ENCODE measurements at places on chromosomes 3 and 15.

DNA sequence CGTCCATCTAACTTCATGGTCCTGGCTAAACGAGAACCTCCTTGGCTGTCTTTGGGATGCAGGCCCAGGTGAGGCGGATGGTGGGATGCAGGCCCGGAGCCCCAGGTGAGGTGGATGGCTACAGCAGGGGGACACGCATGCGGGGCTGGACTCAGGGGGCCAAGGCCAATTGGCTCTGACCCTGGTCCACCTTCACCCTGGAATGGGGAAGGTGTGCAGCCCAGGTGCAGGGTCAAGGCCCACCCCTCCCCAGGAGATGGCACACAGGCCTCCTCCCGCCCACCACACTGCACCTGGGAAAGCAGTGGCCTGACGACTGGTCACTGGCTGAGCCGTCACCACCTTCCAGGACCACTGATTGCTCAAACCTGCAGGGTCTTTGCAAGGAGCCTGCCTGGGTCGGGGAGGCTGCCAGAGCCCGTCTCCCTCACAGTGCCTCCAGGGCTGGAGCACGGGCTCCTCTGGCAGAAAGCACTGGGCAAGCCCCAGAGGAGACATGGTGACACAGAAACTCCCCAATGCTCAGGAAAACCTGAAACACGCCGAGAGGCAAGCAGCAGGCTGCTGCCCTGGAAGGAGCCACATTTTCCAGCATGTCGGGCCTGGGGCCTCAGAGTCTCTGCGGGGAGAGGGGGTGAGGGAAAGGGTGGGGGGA, 159.6 kb downstream of the LRRK1 start:
- DNase-seq, result no peak

DNA sequence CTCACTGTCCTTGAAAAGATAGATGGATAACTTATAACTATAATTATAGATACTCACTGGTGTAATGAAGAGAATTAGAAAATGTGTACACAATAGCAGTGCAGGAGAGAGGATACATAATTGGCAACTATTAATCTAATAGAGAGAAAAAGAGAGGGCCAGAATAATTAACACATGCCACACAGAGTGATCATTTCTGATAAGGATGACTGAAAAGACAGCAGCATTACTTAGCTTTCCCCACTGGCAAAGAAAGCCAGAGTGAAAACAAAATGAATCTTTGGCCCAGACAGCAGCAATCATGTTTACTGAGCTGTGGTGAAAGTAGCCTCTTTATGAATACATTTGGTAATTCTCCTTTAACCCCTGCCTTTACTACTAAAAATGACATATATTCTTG, 493.3 kb upstream of the ROBO1 start:
- DNase-seq, result no peak

- DNase-seq, result no peak
Measured at GRCh38 chr3:58324391-58325390, 8.0 kb upstream of the PXK start.

GRCh38 chr3:130971208-130971607, 55.4 kb downstream of the ASTE1 start:
- DNase-seq, result no peak

DNA sequence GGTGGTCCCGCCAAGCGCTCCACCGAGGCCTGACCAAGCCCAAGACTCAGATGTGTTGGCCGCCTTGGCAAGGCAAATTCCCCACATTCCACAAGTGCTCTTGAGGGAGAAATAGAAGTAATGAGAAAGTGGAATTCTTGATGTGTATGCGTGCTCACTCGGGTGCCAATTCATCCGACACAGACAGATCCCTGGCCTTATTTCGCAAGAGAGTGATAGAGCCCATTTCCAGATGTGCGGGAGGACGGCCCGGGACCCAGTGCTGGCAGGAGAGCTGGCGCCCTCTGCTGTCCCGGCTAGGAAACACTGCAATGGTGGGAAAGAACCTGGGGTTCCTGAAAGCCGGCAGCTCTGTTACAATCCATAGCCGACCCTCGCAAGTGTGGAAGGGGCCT, 76.0 kb downstream of the HMG20A start:
- DNase-seq, result peak; percentile 95

GRCh38 chr3:17573396-17573795, 169.0 kb downstream of the TBC1D5 start:
- no peak for DNase-seq

- DNase-seq, result no peak
Measured at GRCh38 chr3:156635973-156636372, 38.4 kb upstream of the TIPARP start.

DNA sequence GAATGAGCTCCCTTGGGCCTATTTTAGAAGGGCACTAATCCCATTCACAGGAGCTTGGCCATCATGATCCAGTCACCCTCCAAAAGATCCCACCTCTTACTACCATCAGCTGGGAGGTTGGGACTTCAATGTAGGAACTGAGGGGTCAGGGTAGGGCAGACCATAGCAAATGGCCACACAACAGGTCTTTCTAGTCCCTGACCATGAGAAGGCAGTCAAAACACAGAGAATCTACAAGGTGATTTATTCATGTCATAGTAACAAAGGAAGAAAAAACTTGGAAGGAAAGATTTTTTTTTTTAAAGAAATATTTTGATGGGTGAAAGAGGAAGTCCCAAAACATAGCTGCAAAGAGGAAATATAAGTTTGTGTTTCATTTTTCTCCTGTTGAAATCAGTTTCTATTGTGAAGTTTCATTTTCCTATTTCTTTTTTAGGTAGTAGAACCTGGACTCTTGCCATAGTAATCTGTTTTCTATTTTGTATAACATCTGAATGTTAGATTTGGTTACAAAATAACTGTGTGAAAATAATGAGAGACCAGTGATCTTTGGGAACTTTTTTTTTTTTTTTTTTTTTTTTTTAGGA, 23.5 kb upstream of the TNFSF10 start:
- no peak for DNase-seq

- no peak for DNase-seq
Measured at GRCh38 chr3:150961949-150962348, 10.6 kb downstream of the CLRN1 start.

DNA sequence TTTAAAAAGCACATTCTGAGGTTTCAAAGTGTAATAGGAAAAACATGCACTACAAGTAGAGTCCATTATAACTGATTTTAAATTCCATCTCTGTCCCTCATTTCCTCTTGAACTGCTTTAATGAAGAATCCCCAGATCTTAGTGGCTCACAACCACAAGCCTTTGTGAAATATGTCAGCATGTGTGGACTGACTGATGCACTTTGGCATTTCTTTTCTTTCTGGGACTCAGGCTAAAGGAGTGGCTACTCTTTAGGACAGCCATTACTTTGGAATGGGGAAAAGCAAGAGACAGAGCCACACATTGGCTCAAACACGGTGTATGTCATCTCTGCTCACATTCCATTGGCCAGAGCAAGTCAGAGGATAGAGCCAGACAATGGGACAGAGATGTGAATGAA, 139.6 kb downstream of the GRM7 start:
- no peak for DNase-seq

GRCh38 chr3:106332884-106333283, 464.1 kb upstream of the CBLB start:
- DNase-seq, result no peak

DNA sequence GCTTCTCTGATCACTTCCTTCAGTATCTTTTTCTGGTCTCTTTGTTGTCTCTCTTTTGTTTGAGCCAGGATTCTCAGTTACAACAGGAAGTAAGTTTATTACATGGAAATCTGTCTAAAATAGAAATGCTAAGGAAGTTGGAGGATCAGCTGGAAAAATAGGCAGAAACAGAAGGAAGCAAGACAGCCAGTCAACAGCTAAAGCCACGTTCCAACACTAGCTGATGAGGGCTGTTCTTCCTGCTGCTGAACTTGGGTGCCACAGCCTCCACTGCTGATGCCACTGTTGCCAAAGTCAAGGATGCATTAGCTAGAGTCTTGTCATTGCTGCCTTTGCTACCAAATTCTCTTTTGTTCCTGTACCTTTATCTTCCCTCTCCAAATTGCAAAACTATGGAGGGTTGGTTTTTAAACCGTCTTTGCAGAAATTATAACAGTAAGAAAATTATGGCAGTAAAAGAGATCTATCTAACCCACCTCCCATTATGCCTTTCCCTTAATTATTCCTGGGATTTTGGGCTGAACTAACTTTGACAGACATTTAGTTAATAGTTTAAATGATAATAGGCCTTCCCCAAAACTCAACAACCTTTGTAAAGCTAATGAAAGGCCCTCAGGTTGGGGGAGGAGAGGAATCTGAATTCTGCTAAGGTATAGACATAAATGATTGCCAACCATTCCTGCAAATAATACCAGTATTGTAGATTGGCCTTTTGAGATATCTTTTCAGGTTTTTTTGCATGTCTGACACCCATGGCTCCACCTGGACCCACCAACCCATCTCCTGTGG, 27.4 kb upstream of the OR5K4 start:
- DNase-seq, result no peak

DNA sequence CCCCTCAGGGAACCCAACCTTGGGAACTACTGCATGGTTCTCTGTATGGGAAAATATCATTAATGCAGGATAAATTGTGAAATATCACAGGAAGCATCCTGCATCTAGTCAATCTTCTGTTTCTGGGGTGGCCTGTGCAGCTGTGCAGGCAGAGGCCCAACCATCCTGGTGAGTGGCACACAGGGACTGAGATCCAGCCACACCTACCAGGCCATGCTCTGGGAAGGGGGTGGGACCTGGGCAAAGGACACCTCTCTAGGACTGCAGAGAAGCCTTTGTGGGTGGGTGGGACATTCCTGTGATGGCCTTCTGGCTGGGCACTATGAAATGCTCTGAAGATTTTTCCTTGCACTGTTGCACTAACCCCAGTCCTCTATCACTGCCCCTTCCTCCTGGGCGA, 26.8 kb downstream of the CCRL2 start:
- DNase-seq, result no peak

- no peak for DNase-seq
Measured at GRCh38 chr3:66336333-66336766, 115.5 kb downstream of the SLC25A26 start.

GRCh38 chr3:2599471-2599870, 500.8 kb downstream of the CNTN4 start:
- DNase-seq, result no peak

DNA sequence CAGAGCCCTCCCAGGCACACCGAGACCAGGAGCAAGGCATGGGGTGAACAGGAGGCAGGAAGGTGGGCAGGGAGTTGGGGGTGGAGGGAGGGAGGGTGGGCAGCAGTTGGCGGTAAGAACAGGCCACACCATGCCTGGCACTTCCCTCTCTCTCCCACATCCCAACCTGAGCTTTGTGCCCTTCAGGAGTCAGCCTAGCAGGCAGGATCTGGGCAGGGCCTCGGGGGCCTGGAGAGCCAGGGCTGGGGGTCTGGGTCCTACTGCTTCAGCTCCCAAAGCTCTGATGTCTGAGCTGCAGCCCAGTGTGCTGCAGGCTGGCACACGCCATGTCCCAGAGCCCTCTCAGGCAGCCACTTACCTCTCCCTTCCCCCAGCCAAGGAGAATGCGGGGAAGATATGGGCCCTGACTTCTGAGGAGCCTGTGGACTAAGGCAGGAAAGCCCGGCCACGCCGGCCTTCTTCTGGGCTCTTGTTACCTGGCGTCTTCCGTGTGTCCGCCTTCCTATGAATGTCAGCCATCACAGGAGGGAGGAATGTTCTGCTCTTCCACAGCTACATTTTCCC, 2.9 kb upstream of the MYL3 start:
- no peak for DNase-seq

GRCh38 chr3:171172070-171172469, 145.6 kb upstream of the SLC2A2 start:
- DNase-seq, result no peak

- DNase-seq, result no peak
Measured at GRCh38 chr3:26655231-26655630, 32.7 kb downstream of the LRRC3B start.

DNA sequence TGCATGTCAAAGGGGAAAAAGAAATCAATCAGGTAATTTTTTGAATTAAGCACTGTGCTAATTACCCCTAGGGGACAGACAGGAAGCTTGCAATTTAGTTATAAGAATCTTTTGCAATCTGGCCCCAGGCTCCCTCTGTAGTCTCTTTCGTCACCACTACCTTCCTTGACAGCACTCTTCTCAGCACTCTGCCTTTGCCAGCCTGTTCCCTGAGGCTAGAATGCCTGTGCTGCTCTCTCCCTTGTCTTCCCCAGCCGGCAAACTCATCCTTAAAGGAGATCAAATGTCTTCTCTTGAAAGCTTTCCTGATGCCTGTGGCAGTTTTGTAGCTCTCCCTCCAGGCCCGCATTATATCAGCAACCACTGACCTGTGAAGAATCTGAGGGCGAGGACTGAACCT, 32.4 kb upstream of the PRTG start:
- DNase-seq, result no peak

DNA sequence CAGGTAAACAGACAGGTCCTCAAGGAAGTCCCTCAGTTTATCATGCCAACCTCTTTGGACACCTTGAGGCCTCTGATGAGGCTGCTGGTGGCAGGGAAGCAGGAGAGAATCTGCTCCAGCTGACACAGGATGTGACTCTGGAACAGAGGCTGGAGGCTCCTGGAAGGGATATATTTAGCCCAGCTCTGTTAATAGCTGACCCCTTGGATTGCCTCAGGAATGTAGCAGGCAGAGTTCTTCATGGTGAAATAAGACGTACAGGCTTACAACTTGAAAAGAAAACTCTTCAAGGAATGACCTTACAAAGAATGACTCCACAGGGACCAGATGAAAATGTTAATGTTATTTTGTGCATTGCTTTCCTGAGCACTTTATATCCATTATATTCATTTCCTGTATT, 90.5 kb downstream of the AQP9 start:
- DNase-seq, result peak; percentile 51

- DNase-seq, result no peak
Measured at GRCh38 chr3:176692966-176693785, 504.1 kb downstream of the TBL1XR1 start.

DNA sequence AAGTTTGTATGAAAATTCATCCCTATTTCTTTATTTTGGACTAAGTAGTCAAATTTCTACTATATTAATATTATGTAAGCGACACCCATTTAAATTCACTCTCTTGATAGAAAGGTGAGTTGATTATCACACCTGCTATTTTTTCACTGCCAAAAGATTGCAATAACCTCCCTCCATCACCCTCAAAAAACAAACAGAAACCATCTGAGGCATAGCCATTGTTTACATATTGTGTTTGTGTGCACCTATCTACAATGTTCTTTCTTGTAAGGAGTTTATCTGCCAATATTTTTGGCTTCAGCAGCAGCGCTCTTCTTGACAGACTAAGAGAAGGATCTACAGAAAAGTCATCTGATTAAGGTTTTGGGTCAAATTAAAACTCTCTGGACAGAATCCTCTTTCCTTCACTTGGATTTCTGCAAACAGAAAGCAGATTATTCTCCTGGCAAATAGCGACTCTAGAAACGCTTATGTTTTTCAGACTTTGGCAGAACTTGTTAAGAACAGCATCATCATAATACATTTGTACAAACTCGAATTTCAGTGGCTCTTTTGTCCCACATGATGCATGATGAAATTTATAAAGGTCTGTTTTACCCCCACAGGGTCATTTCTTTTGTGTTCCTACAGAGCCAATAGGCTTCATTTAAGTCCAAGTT, 48.6 kb downstream of the KCNMB2 start:
- no peak for DNase-seq

- no peak for DNase-seq
Measured at GRCh38 chr15:85073556-85074194, 92.0 kb downstream of the PDE8A start.
